Cardiac atrium fibroblast (primary cell): ENCODE measurements at places on chromosomes 5 and 9. TPM values are rescaled to one million over a fixed set of nuclear protein-coding genes. Genes with fewer than 3 reads are reported as not detected.

The ALDH1A1 gene
- 4.0 and 4.9 TPM in 2 replicates for total RNA-seq

The AJM1 gene
- 1.5 and 2.7 TPM in 2 replicates for total RNA-seq

The GLDC gene
- total RNA-seq, result 1.1 and 3.4 TPM in 2 replicates

The MPDZ gene
- total RNA-seq, result 26.9 and 28.0 TPM in 2 replicates

The GZMA gene
- not detected in 2 replicates for total RNA-seq

The KLHL3 gene
- 2.5 and 6.3 TPM in 2 replicates for total RNA-seq

The PCDHGA5 gene
- total RNA-seq, result 0.32 and 2.2 TPM in 2 replicates

The HAVCR2 gene
- not detected in 2 replicates for total RNA-seq

The NOXA1 gene
- 0.16 TPM in 1 of 2 replicates, not detected in the other for total RNA-seq

The LRRC19 gene
- not detected in 2 replicates for total RNA-seq

The SLC22A4 gene
- 1.4 and 5.2 TPM in 2 replicates for total RNA-seq

The NUTM2F gene
- not detected in 2 replicates for total RNA-seq

The WNT8A gene
- not detected in 2 replicates for total RNA-seq

The SLC45A2 gene
- not detected in 2 replicates for total RNA-seq

The G3BP1 gene
- 88.8 and 108 TPM in 2 replicates for total RNA-seq

The LVRN gene
- total RNA-seq, result 0.16 TPM in 1 of 2 replicates, not detected in the other

The SV2C gene
- not detected in 2 replicates for total RNA-seq

The ANKRD18B gene
- total RNA-seq, result not detected in 2 replicates

The FXN gene
- total RNA-seq, result 7.3 and 15.5 TPM in 2 replicates

The CTXN3 gene
- total RNA-seq, result not detected in 2 replicates

The ZNF483 gene
- total RNA-seq, result under 0.01 and 0.18 TPM in 2 replicates

The LYRM7 gene
- total RNA-seq, result 5.6 and 6.8 TPM in 2 replicates

The NIPAL4 gene
- not detected in 2 replicates for total RNA-seq

The LCN15 gene
- not detected in 2 replicates for total RNA-seq

The STK10 gene
- 41.1 and 60.5 TPM in 2 replicates for total RNA-seq

The TCF7 gene
- under 0.01 TPM in 1 of 2 replicates, not detected in the other for total RNA-seq

The SH3RF2 gene
- 0.16 and 0.18 TPM in 2 replicates for total RNA-seq

The FAM174A gene
- total RNA-seq, result 10.8 and 20.3 TPM in 2 replicates

The IRX1 gene
- 3.4 TPM in 1 of 2 replicates, not detected in the other for total RNA-seq

The LECT2 gene
- total RNA-seq, result not detected in 2 replicates

The RASGRF2 gene
- total RNA-seq, result 0.18 and 1.3 TPM in 2 replicates

The GLRA1 gene
- not detected in 2 replicates for total RNA-seq

The AP3S1 gene
- total RNA-seq, result 173 and 517 TPM in 2 replicates

The SLC35A4 gene
- 27.2 and 36.3 TPM in 2 replicates for total RNA-seq

The ZNF354B gene
- 3.4 and 4.0 TPM in 2 replicates for total RNA-seq

The GHR gene
- total RNA-seq, result 4.0 and 5.2 TPM in 2 replicates

The PCDHA1 gene
- not detected in 2 replicates for total RNA-seq

The GADD45G gene
- total RNA-seq, result 1.4 and 1.9 TPM in 2 replicates

The TUSC1 gene
- total RNA-seq, result 5.8 and 7.4 TPM in 2 replicates

The GRIN3A gene
- not detected in 2 replicates for total RNA-seq

The OR1J2 gene
- not detected in 2 replicates for total RNA-seq
